ENCODE measurements at places on chromosomes 13 and 19.

GRCh38 chr19:46975925-46976782 is 43.5 kb upstream of the NPAS1 start:
- peak; percentile 94 for DNase-seq

DNA sequence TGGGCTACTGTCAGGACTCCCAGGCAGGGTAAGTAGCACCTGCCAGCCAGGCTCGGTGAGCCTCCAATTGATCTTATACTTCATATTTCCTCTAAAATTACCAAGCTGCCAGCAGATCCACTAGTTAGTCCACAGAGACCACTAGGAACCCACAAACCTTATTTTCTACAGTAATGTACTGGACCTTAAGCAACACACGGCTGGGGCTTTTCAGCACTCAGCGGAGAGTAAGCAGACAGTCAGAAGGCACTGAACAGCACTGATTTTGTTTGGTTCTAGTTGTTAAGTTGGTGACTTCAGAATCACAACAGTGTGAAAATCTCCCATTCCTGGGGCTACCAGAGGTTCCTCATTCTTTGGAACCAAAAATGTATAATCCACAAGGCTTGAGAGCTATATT is 56.1 kb downstream of the MRPL57 start:
- no peak for DNase-seq

GRCh38 chr13:53038993-53039392 is 10.4 kb downstream of the OLFM4 start:
- no peak for DNase-seq

GRCh38 chr13:44801990-44802389 is 187.3 kb downstream of the NUFIP1 start:
- peak; percentile 90 for DNase-seq

GRCh38 chr19:33375837-33376159 is 2.3 kb downstream of the CEBPG start:
- peak; percentile 85 for DNase-seq

- DNase-seq, result peak; percentile 10
Measured at GRCh38 chr13:47521890-47522487, 479.1 kb downstream of the SUCLA2 start.

DNA sequence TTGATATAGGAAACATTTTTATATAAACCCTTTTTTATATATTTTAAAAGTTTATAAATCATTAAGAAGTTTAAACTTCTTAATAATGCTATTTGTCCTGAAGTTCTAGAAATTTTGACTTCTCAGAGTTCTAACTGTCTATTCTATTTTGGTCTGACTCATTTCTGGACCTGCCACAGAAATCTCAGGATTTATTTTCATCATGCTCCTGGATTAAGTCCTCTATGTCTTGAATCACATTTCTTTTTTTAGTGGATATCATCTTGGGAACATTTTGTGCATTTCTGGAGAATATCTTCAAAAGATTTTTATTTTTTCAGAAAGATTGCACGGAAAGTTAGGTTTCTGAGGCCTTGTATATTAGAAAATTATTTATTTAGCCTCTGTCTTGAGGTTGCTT is 289.1 kb downstream of the NDFIP2 start:
- no peak for DNase-seq

DNA sequence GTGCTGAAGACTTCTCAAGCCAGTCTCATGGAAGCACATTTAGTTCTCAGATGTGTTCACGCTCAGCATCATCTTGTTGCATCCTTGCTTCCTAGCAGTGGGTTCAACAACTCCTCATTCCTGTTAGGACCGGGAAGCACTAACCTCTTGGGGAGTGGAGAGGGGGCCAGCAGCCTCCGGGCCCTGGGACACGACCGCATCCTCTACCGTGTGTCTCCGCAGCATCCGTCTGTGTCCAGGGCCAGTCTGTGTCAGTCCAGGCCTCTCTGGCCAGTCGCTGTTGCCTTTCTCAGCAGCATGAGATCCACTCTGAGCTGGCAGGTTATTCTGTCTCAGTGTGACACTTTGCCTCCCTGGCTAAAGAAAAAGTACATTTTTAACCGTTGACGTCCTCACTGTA is 17.0 kb downstream of the PDCD5 start:
- no peak for DNase-seq

- DNase-seq, result no peak
Measured at GRCh38 chr19:18122424-18122823, 24.8 kb downstream of the MAST3 start.

DNA sequence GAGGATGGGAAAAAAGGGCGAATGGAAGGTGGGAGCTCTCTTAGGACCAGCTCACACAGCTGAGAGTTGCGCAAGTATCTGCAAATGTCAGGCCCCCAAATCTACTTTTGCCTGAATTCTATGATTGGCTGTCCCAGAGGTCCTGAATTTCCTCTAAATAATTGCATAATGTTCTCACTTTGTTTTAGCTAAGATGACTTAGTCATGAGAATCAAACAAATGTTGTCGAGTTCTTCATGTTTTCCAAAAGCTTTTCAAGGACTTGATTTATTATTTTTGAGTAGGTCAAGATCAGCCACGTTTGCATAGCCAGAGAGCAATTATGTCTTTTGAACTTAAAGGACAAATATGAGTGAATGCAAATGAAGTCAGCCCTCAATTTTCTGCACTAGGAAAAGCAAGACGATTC is 246.6 kb upstream of the MAB21L1 start:
- peak; percentile 81 for DNase-seq

GRCh38 chr19:45451131-45451849 is 16.5 kb upstream of the FOSB start:
- peak; percentile 75 for DNase-seq

DNA sequence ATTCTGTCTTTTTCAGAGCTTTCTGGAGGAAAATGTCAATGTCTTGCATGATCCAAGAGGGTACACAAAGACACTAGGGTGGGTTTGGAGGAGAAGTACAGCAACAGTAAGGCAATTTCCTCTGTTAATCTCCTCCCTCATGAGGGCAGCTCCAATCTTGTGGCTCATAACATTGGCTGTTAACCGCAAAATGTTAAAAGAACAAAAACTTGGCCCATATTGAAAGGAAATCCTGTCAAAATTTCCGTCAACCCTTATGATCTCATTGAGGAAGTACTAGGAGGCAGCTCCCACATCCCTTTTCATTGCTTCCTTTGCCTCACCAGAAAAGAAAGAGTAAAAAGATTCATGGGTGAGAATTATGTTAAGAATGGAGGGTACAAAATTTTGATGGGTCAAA is 11.6 kb downstream of the OXGR1 start:
- peak; percentile 63 for DNase-seq

GRCh38 chr13:101307181-101307701 is 109.1 kb downstream of the NALCN start:
- DNase-seq, result peak; percentile 74

- DNase-seq, result no peak
Measured at GRCh38 chr19:29483641-29483920, 42.2 kb upstream of the VSTM2B start.

DNA sequence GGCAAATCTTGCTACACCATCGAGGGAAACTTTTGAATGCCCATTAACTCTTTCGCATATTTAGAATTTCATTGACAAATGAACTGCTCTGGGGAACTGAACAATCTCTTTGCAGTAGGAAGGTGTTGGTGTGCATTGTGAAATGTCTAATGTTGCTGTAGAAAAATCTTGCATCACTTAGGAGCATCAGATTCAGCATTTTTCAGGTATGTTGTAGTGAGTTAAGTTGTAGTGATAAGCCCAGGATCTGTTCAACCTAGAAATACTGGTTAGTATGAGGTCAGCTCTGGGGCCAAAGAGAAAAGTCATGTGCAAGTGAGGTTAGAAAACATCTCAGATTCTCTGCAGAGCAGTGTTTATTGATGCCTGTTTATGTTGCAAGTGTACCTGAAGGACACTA is 4.1 kb downstream of the FRY start:
- DNase-seq, result no peak

GRCh38 chr13:22082030-22082429 is 411.2 kb downstream of the FGF9 start:
- DNase-seq, result no peak

DNA sequence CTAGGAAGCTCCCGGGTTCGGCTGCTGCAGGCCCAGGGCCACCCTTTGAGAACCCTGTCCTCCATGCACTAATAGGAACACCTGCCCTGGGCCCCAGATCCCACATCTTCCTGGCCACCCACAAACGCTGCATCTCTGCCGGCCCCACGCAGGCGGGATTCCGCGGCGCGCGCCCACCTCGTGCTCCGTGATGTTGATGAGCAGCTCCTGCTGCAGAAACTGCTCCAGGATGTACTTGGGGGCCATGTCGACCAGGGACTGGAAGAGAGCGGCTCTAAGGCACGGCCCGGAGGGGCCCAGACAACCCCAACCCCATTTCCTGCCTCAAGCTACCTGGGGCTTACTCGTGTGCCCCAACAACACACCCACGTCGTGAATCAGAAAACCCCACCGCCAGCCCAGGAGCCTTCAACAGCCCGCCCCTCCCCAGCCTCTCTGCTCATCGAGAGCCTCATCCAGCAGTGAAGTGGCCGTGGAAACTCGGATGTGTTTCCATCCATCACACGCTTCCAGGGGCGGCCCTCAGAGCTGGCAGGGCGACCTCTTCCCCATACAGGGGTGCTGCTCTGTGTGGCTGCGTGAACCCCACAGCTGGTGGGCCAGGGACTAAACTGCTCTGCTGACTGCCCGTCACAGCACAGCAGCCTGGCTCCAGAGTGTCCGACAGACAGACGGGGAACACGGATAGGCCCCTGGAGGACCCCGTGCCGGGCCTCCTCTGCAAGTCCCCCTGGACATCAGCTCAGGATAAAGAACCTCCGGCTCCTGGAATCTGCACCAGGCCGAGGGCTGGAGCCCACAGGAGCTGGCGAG is 4.2 kb downstream of the POLR2E start:
- no peak for DNase-seq

DNA sequence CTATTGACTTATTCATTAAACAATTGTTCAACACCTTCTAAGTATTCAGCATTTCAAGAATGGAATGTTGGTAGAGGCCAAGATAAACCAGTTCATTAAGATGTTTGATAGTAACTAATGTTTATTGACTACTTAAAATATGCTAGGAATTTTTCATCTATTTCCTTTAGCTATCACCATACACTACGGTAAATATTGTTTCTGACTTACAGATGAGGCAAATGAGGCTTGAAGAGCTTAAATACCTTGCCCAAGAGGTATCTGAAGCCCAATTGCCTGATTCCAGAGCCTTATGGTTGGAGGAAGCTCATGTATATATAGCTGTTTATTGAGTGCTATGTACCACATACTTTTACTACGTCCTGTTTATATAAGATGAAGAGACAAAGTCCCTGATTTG is 286.2 kb downstream of the NDFIP2 start:
- DNase-seq, result no peak

DNA sequence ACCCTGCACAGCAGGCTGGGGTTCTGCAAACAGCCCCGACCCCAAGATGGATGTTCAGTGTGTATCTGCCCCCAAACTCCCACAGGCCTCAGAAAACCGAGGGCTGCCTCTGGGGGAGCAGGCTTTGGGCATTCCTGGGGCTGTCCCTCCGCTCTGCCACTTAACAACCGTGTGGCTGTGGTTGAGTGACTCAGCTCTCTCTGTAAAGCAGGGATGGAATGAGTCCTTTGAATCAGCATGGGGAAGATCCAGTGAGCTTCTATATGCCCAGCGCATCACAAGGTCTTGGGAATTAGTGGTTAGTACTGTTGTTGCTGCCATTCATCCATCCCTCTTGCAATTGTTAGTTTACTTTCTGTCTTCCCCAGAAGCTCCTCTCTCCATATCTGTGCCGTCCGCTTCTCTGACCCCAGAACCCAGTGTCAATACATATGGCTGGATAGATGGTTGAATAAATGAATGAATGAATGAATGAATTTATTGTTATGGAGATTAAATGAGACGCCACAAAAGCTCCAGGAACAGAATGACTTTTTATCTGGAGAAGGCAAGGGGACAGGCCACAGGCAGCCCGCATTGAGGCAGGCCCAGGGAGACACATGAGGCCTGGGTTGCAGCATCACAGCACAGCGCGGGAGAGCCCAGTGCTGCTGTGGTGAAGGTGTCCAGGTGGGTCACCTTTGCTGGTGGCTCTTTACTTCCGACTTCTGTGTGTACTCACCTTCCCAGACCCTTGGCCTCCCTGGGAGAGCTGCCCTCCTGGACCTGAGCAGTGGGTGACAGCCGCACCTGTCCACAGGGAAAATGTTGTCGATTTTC is 89.2 kb downstream of the RGCC start:
- DNase-seq, result peak; percentile 80

DNA sequence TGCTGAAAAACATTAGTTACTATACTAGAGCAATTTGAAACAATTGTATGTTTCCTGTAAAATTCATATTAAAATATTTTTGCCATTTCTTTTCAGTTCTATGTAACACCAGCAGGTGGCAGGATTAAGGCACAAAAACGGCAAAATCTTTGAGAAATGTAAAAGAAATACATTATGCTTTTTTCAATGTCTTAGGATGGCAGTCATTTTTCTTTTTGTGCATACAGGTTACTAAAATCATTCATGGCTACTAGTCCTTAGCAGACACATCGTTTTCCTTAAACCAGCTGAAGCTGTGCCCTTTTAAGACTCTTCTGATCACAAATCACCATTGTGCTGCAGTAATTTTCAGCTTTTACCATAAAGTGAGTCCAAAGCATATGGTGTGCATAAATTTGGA is 800.7 kb upstream of the SLITRK5 start:
- peak; percentile 18 for DNase-seq

DNA sequence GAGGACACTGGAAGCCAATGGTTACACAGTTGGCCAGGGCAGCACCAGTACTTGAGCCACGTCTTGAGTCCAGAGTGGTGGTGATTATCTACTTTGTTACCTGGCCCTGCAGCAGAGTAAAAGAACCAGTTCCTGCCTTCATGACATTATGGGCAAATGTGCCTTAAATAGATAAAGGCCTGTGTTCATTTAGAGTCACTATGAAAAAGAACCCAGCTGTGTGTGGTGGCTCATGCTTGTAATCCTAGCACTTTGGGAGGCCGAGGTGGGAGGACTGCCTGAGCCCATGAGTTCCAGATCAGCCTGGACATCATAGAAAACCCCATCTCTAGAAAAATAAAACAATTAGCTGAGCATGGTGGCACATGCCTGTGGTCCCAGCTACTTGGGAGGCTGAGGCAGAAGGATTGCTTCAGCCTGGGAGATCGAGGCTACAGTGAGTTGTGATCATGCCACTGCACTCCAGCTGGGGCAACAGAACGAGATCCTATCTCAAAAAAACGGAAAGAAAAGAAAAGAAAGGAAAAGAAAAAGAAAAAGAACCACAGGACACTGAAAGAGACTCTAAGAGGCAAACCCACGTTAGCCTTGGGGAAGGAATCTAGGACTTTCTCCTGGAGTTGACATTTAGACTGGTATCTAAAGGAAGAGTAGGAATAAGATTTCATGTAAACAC is 3.4 kb upstream of the IRF2BP1 start:
- DNase-seq, result no peak

- DNase-seq, result no peak
Measured at GRCh38 chr13:52862358-52863206, 14.1 kb upstream of the PCDH8 start.

DNA sequence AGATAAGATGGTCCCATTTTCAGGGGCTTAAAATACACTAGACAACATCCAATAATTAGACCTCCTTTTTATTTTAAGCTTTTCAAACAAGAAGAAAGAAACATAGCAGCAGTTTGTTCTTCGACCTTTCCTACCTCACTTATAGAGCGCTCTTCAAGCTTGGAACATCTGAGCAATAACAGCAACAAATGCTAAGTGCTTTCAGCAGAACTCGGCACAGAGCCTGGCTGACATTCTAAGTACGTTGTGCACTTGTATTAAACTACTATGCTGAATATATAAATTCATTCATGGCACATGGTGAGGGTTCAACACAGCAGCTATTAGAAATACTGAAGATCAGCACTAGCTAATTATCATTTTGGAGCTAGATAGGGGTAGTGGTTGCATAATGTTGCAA is 256.1 kb upstream of the MAB21L1 start:
- DNase-seq, result no peak

- peak; percentile 66 for DNase-seq
Measured at GRCh38 chr13:113548171-113548641, 36.3 kb upstream of the TFDP1 start.

GRCh38 chr13:114089751-114090400 is 42.5 kb downstream of the RASA3 start:
- no peak for DNase-seq

All from fibroblast of mammary gland (primary cell).